ENCODE measurements at places on chromosomes 4 and X.

DNA sequence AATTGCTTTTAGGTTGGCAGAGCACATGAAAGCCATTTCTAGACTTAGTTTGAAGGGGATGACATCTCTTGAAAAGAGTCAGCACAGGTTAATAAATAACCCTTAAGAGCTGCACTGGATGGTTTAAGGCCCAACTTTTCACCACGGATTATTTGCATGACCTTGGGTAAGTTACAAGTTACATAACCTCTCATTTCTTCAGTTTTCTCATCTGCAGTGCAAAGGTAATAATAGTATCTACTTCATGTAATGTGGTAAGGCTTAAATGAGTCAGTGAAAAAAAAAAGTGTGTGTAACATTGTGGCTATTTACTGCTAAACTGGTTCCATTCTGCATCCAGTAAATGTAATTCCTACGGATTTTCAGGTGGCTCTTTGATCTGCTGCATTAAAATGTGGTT lies 715.8 kb downstream of the CCSER1 start:
- no peak for DNase-seq

- DNase-seq: no peak
Measured at GRCh38 chr4:54942721-54943120, 182.7 kb downstream of the KDR start.

DNA sequence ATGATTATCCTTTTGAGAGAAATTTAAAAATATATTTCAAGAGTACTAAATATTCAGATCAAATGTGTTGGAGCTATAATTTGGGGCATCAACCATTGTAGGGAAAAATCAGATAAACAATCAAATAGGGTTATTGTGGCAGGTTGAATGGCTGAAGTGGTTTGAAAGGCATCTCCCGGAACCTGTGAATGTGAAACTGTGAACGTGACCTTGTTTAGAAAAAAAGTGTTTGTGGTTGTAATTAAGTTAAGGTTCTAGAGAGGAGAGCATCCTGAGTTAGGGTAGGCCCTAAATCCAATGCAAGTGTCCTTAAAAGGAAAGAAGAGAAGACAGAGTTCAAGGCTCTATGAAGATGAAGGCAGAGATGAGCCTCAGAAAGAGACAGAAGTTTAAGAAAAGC lies 37.4 kb downstream of the ADGRA3 start:
- no peak for DNase-seq

DNA sequence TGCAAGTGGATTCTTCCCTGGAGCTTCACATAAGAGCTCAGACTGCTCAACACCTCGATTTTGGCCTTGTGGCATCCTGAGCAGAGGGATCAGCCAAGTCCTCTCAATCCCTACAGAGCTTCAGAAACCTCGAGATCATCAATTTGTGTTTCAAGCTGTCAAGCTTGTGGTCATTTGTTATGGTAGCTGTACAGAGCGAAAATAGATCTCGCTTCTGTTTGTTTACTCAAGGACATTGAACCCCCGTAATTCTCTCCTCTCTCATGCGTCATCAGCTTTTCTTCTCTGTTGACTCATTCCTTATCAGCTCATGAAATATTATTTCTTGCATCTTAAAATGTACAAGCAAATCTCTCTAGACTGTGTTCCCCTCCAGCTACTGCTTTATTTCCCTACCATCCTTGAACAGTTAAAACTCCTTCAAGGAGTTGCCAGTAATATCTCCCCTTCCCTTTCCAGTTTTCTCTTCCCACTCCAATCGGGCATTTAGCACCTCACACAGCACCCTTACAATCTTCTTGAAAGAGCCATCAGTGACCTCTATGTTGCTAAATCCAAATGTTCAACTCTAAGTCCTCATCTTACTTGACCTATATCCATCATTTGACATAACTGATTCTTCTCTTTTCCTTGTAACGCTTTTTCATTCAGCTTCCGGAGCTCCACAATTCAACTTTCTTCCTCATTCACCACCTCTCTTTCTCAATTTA lies 106.2 kb upstream of the FAT1 start:
- DNase-seq: no peak

- DNase-seq: no peak
Measured at GRCh38 chr4:6620891-6621555, 19.5 kb upstream of the MRFAP1 start.

DNA sequence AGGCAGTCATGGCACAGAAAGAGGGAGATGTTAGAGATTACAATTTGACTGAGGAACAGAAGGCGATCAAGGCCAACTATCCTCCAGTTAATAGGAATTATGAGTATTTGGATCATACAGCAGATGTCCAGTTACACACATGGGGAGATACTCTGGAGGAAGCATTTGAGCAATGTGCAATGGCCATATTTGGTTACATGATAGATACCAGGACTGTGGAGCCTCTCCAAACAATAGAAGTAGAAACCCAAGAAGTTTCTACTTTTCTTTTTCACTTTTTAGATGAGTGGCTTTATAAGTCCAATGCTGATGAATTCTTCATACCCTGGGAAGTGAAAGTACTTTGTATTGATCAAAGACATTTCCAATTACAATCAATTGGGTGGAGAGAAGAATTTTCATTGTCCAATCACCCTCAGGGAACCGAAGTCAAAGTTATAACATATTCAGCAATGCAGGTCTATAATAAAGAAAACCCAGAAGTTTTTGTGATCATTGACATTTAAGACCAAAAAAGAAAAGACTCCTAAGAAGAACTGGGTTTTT lies 139.1 kb downstream of the MAB21L2 start:
- DNase-seq: no peak

DNA sequence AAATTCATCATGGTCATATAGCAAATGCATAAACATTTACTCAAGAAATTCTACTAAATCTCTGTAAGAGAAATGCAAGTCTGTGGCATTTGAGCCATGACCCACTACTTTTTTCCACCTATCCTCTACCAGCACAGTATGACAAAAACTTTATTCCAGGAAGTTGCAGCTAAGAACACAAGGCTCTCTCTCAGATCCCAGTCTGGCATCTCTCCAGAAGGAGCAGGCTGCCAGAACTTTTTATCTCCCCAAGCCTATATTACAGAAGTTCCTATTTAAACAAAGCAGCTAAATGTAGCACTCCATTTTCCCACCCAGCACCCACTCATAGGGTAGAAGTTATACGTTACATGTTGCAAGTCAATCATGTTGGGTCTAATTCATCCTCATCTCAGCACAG lies 49.3 kb upstream of the EPGN start:
- DNase-seq: no peak

- DNase-seq: no peak
Measured at GRCh38 chrX:112223391-112223790, 140.8 kb upstream of the TRPC5 start.

- DNase-seq: no peak
Measured at GRCh38 chrX:26590849-26591248, 374.9 kb downstream of the MAGEB5 start.

DNA sequence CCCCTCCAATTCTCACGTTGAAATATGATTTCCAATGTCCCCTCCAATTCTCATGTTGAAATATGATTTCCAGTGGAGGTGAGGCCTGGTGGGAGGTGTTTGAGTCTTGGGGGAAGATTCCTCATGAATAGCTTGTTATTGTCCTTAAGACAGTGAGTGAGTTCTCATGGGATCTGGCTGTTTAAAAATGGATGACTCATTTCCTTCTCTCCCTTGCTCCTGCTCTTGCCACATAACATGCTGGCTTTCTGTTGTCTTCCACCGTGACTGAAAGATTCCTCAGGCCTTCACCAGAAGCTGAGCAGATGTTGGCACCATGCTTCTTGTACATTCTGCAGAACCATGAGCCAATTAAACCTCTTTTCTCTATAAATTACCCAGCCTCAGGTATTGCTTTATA lies 346.8 kb upstream of the TECRL start:
- DNase-seq: no peak

GRCh38 chr4:146049802-146050201 lies 111.2 kb upstream of the ZNF827 start:
- no peak for DNase-seq

DNA sequence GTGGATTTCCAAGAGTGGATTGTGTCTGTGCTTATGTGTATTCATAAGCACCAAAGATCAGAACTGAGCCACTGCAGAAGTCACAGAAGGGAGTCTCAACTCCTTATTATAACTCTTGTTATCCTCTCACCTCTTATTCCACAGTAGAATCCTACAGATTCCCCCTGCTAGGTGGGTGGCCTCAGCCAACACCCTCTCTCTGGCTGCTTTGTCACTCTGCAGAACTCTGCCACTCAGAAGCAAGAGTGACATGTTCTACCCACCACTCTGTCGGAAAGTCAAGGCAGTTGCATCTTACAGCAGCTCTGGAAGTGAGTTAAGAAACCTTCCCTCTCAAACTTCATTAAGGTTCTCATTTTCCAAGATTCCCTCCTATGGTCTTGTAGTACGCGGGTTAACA lies 41.9 kb downstream of the PTCHD1 start:
- no peak for DNase-seq

DNA sequence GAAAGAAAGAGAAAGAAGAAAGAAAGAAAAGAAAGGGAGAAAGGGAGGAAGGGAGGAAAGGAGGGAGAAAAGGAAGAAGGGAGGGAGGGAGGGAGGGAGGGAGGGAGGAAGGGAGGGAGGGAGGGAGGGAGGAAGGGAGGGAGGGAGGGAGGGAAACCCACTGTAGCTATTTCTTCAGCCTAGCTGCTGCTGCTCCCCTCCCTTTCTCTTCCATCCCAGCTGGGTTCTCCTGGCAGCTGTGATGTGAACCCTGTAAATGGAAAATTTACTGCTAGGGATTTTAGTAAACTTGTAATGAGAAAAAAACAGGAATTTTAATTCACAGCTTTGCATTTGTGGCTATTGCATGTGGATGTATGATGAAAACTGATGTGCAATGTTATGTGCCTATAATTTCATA lies 8.0 kb downstream of the NR0B1 start:
- no peak for DNase-seq

DNA sequence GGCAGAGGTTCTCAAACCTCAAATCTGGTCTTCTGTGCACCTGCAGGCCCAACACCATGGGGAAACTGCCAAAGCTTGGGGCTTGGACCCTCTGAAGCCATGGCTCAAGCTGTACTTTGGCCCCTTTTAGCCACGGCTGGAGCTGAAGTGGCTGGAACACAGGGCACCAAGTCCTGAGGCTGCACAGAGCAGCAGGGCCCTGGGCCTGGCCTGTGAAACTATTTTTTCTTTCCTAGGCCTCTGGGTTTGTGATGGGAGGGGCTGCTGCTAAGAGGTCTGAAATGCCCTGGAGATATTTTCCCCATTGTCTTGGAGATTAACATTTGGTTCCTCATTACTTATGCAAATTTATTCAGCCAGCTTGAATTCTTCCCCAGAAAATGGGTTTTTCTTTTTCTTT lies 18.3 kb upstream of the PI4K2B start:
- no peak for DNase-seq

DNA sequence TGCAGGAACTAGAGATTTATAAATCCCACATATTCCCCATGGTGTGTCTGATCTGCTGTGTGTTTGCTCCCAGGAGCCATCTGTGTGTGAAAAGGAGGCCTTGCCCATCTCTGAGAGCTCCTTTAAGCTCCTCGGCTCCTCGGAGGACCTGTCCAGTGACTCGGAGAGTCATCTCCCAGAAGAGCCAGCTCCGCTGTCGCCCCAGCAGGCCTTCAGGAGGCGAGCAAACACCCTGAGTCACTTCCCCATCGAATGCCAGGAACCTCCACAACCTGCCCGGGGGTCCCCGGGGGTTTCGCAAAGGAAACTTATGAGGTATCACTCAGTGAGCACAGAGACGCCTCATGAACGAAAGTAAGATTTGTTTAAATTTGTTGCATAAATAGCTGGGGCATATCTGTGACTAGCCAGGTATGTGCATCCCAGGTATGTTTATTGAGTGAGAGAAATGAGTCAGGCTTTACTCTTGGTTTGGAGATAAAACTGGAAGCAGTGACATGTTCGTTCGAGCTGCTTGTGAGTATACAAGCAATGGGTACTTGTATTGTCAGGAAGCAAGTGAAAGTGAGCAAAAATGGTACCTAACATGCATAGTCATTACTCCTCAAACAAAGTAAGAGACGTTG lies 89.5 kb downstream of the PTTG2 start:
- no peak for DNase-seq

Measured in activated CD4-positive, alpha-beta T cell treated with anti-CD3 and anti-CD28 coated beads for 24 hours (primary cell).